GM12878 (cell line): ENCODE measurements at places on chromosomes 7 and 10.

- no peak for DNase-seq
These were observed 645.2 kb downstream of the PHTF2 start for GRCh38 chr7:78443811-78444210.

DNA sequence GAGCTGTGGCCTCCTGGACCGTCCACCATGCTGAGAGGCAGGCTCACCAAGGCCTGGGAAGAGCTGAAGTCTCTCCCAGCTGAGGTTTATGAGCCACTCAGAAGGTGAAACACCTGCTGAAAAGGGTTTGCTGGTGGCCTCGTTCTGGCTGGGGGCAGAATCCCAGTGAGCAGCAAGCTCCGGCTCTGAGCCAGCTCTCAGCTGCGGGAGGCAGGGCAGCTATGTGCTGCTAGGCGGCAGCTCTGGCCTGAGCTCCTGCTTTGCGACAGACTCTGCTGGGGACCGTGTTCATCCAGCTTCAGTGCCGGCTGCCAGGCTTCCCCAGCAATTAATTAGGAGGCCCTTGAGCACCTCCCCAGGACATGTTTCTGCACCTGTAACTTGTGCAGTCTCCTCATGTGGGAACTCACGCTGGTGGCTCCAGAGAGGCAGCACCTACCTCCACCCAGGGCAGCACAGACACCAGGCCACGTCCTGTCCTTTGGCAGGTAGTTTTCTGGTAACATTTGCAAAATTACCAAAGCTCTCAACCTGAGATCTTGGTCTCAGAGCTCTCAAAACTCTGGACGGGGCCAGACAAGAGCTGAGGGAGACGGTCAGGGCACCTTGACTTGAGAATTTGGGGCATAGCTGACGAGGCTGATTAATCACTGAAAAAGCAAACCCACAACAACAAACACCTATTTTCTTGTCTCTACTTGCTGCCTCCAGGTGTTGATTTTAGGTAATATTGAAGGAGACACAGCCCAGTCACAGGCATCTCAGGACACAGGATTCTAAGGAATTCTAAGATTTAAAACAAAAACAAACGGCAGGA, 185.0 kb downstream of the TCERG1L start:
- DNase-seq = no peak

DNA sequence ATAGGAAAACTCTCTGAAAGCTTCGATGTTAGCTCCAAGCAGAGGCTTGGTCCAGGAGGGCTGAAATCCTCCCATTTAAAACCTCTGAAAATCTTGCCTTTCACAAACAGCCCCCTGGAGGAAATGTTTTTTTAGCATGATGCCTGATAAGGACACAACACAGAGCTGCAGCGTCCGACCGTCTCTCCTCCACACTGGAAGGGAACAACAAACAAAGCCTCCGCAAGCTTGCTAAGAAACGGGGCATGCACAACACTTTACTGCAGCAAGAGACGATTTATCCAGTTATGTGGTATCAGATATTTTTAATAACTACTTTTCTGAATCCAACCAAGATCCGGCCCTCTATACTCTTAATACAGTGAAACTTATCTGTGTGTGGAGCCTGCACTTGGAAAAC, 182.3 kb downstream of the PTPRN2 start:
- no peak for DNase-seq

DNA sequence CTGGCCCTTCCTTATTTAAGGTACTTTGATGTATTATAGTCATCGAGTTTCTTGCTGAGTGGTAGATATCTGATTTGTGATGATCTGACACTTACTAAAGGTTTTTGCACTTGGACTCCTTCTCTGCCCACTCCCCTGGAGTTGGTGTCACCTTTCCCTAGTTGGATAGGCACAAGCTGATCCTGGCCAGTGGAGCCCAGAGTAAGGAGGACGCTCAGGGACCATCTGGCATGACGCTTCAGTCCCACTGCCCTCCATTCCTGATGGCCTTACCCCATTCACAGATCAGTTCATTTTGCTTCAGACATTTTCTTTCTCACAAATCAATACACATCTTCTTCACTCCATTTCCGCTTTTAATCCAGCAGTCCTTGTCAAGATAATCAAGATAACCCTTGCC, 20.1 kb downstream of the ASB15 start:
- no peak for DNase-seq
